MCF 10A (cell line): ENCODE measurements at places on chromosomes 3 and 15.

GRCh38 chr3:123884203-123884831 is at the start of gene MYLK:
Gene MYLK (minus strand): TSS chr3:123884332. CDS start chr3:123793841, 90,491 bp downstream.
- no peaks in the 10 kb centered on the region for H3K4me1 ChIP-seq
- peak; percentile 82 for DNase-seq
- H3K27ac ChIP-seq, result no peak within 1 kb of the TSS
- peaks cover 20% of the 10 kb centered on the region for H3K27me3 ChIP-seq
- H3K36me3 ChIP-seq, result no peaks in the 10 kb centered on the region
- H3K4me3 ChIP-seq, result peak within 1 kb of the TSS; percentile 66

- H3K27me3 ChIP-seq, result no peaks in the 10 kb centered on the region
- DNase-seq, result no peak
- H3K27ac ChIP-seq, result no peak overlapping the region
- peaks cover 6% of the 10 kb centered on the region for H3K4me1 ChIP-seq
These were observed 36.5 kb downstream of the SLC6A20 start for GRCh38 chr3:45759851-45760250.

DNA sequence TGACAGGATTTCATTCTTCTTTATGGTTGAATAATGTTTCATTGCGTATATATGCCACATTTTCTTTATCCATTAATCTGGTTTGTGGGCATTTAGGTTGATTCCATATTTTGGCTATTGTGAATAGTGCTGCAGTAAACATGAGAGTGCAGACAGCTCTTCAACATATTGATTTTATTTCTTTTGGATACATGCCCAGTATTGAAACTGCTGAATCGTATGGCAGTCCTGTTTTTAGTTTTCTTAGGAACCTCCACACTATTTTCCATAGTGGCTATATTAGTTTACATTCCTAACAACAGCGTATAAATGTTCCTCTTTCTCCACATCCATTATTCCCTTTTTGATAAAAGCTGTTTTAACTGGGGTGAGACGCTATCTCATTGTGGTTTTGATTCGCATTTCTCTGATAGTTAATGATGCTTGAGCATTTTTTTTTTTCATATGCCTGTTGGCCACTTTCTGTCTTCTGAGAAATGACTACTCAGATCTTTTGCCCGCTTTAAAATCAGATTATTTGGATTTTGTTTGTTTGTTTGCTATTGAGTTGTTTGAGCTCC is 21.7 kb downstream of the AQP9 start:
- H3K27me3 ChIP-seq, result no peaks in the 10 kb centered on the region
- no peaks in the 10 kb centered on the region for H3K36me3 ChIP-seq
- DNase-seq, result no peak
- no peak overlapping the region for H3K4me3 ChIP-seq
- no peak overlapping the region for H3K27ac ChIP-seq

GRCh38 chr15:99399618-99400017 is 148.3 kb downstream of the LRRC28 start:
- H3K36me3 ChIP-seq, result no peaks in the 10 kb centered on the region
- no peak overlapping the region for H3K27ac ChIP-seq
- no peaks in the 10 kb centered on the region for H3K4me1 ChIP-seq
- no peak for DNase-seq

GRCh38 chr3:178562143-178562946 is 26.1 kb downstream of the KCNMB2 start:
- no peaks in the 10 kb centered on the region for H3K27me3 ChIP-seq
- peak; percentile 38 for DNase-seq
- H3K4me3 ChIP-seq, result no peak overlapping the region
- H3K4me1 ChIP-seq, result peaks cover 15% of the 10 kb centered on the region
